ENCODE measurements at places on chromosomes 16 and 17.

DNA sequence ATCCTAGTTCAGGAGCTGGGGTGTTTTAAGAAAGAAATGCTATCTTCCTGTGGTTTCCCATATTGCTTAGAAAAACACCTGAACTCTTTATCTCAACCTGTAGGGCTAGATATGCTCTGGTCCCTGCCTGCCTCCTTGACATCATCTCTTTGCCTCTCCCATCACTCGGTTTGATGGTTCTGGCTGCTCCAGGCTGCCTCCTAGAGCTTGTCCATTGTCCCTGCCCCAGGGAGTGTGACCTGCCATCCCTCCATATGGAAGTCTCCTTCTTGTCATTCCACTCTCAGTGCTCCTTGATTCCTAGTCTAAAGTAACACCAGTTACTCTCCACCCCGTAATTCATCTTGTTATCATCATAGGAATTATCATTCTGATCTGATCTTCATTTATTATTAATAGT lies 369.0 kb upstream of the EEF2KMT start:
- DNase-seq = no peak

DNA sequence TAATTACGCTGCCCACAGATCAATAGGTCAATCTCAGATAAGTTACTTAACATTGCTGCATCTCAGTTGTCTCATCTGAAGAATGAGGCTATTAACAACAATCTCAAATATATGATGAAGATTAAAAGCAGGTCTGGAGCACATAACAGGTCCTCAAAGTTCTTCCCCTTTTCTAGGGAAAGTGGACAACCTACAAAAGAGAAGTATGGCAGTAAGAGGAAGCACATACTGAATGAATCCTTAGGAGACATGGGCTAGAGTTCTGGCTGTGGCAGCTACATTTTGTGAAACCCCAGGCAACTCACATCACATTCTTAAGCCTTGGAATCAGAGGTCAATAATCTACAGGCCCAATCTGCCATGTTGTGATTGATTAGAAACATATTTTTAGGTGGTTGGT lies 180.6 kb downstream of the PCTP start:
- no peak for DNase-seq

DNA sequence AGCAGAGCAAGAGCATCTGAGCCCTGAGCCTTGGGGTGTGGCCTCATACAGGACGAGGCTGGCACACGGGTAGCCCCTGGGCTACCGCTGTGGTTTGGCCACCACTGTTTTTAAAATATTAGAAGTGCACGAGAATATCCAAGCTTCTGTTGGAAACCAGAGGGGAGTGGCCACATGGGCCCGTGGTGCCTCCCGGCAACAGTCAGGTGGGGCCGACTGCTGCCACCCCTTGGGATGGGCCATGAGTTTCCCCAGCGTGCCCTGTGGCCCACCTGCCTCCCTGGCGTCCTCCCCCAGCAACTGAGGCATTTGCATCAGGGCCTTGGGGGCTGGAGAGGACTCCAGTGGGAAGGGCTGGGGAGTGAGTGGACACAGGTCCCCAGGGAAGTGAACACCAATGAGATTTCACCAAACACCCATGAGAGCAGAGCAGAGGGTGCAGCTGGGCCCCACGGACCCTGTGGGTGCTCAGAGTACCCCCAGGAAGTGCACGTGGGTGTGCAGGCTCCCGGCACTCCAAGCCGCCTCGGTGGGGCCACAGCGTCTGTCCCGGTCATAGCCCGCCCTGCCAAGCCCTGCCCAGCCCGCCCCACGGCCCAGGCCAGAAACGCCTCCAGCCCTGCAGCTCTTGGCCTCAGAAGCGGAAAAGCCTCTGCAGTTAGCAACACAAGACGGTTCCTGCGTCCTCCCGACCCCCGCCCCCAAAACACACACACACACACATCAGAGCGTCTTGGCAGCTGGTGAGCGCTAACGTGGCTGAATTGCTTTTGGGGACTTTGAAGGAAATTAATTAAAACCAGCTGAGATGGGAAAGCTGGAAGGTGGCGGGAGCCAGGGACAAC lies 22.7 kb downstream of the ZNF469 start:
- no peak for DNase-seq

DNA sequence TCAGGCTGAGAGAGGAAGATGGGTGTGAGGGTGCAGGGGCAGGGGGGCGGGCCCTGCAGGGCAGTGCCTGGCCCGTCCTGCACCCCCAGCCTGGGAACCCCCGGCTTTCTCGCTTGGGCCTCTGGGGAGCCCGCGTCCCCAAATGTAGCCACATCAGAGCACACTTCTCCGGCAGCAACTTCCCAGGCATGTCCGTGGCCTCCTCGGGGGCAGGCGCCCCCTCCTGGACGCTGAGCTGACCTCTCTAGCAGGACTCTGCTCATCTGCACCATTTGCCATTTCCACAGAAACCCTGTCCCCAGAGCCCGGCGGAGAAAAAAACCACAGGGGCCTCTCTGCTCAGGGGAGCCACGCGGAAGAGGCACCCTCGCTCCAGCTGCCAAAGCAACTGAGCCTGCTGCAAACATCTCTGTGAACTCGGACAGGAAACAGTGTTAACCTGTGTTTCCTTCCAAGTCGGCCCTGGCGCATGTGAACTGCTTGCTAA lies 63.4 kb downstream of the KLHDC4 start:
- DNase-seq = peak; percentile 74

GRCh38 chr17:81052199-81052997 lies 17.4 kb downstream of the BAIAP2 start:
- no peak for DNase-seq

GRCh38 chr16:83356266-83356665 lies 451.5 kb upstream of the HSBP1 start:
- peak; percentile 29 for DNase-seq

- no peak for DNase-seq
Measured at GRCh38 chr17:32896647-32897258, 19.8 kb upstream of the MYO1D start.

DNA sequence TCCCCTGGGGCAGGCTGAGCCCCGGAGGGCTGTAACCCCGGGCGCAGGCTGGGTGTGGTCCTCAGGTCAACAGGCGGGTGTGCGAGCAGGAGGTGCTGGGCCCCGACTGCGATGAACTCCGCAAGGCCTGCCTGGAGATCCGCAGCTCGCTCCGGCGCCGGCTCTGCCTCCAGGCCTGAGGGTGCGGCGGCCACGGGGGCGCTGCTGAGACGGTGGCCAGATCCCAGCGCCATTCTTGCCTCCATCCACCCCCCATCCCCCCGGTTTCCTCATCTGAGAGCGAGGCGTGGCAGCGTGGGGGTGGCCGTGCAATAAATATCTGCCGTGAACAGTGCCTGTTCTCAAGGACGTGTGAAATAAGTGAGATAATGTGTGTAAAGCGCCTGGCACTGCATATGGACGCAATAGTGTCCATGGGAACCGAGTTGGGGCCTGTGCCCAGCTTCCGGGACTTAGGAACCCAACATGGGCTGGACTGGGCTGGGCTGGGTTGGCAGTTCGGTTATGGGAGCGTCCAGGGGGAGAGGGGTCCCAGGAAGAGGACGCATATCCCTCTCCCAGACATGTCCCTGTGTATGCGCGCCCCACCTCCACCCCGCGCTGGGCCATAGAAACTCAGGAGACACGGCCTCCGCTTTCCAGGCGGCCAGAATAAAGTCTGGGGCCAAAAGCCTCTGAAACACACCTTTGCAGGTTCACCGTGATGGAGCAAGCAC lies 15.0 kb downstream of the ZNF213 start:
- peak; percentile 73 for DNase-seq

GRCh38 chr17:75059369-75060345 lies 12.6 kb downstream of the KCTD2 start:
- no peak for DNase-seq

- no peak for DNase-seq
Measured at GRCh38 chr16:82954224-82954929, 327.6 kb downstream of the CDH13 start.

GRCh38 chr16:3401719-3402397 lies 843 bp downstream of the ZNF174 start:
- no peak for DNase-seq

- no peak for DNase-seq
Measured at GRCh38 chr16:28210264-28210663, 1.5 kb downstream of the XPO6 start.

DNA sequence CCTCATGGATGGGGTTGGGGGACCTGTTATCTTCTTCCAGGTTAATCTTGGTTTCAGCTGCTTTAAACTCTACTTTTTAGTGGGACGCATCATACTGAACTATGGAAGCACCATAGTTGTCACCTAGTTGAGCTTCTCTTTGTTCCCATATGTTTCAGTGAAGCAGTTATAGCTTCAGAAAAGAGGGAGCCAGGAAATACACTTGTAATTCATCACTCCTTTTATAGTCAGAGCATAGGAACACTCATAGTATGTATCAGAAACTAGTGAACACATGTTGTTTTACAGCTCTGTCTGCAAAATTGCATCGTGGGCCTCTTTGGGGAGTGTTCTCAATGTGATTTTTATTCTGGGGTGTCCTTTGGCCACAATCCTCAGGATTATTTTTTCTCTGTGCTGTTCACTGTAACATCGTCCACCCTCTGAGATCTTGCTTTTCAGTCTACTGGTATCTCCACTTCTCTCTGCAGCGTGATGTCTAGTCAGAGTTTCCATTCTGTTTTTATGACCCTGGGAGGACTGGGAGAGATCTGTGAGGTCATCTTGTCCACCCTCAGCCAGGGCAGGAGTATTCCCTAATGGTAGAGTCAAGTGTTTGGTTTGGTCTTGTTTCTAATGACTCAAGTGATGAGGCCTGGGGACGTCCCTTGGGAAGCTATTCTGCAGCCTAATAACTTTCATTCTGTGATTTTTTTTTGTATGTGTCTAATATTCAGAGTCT lies 585.4 kb downstream of the WWOX start:
- no peak for DNase-seq

- DNase-seq = no peak
Measured at GRCh38 chr16:10587622-10588021, 7.2 kb upstream of the EMP2 start.

- no peak for DNase-seq
Measured at GRCh38 chr17:41308918-41309359, at the start of gene KRTAP16-1. TSS of gene KRTAP16-1 (minus strand) at chr17:41309309. CDS start at chr17:41309253, 56 bp downstream.

- DNase-seq = no peak
Measured at GRCh38 chr16:56643833-56644232, 5.4 kb downstream of the MT1A start.

DNA sequence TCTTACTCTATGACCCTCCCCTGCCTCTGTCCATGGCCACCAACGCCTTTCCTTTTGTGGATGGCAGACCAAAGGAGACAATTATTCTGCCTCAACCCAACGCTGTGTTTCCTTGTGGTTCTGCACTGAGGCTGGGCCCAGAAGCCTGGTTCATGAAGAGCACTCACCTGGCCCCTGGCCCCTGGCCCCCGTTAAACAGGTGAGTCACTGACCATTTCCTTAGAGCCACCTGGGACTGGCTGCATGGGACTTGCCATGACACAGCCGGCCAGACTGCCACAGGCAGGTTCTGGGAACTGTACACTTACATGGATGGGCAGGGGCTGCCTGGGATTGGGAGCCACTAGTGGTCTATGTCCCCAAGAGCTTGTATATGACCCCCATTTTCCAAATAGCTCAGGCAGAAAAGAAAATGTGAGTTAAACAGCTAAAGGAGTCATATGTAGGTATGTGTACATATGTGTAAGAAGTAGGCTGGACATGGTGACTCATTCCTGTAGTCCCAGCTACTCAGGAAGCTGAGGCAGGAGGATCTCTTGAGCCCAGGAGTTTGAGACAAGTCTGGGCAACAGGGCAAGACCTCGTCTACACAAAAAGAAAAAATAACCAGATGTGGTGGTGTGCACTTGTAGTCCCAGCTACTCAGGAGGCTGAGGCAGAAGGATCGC lies 181.9 kb upstream of the CACNG5 start:
- no peak for DNase-seq

DNA sequence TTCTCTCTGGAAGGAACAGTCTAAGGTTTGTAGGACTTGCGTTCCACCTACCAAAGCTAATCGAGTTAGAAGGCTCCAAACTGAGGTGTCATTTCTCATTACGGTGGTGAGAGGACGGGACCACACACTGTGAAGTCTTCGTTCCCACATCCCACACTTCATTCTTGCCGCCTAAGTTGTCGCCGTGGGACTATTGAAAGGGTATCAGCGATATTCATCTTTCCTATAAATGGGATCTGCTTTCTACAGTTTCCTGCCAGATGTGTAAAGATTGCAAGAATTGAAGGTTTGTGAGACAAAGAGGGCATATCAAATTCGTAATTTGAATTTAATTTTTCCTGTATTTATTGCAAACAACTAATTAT lies 608 bp upstream of the TRIM37 start:
- DNase-seq = no peak

DNA sequence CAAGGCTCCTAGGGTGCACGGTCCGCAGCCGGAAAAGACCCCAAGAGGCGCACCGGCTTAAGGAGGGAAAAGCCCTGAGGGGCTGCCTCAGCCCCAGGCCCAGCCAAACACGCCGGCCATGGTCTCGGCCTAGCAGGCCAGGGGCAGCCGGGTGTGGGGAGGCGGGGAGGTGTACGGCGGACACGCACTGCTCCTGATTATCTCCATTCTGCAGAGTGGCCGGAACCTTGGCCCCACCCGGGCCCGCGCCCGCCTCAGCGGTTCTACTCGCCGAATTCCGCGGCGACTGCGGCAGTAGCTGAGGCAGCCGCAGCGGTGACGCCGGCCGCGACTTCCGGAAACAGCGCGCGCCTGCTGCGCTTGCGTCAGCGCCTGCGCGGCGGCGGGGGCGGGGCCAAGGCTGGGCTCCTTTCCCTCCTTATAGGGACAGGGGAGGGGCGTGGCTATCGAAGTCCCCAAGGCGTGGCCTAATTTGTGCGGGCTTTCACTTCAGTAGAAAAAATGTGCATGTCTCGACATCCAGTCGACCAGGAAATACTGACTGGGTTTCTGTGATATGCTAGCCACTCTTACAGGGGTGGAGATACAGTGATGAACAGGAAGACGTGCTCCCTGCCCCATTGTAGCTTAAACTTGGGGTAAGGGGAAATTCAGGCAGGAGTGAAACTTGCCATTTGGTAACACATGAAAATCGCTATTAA lies at the start of gene PARN:
Gene PARN (minus strand): TSS at position 342 of the 701 bp plus-strand sequence. CDS start 135 bp downstream, at position 207.
- peak; percentile 99 for DNase-seq

DNA sequence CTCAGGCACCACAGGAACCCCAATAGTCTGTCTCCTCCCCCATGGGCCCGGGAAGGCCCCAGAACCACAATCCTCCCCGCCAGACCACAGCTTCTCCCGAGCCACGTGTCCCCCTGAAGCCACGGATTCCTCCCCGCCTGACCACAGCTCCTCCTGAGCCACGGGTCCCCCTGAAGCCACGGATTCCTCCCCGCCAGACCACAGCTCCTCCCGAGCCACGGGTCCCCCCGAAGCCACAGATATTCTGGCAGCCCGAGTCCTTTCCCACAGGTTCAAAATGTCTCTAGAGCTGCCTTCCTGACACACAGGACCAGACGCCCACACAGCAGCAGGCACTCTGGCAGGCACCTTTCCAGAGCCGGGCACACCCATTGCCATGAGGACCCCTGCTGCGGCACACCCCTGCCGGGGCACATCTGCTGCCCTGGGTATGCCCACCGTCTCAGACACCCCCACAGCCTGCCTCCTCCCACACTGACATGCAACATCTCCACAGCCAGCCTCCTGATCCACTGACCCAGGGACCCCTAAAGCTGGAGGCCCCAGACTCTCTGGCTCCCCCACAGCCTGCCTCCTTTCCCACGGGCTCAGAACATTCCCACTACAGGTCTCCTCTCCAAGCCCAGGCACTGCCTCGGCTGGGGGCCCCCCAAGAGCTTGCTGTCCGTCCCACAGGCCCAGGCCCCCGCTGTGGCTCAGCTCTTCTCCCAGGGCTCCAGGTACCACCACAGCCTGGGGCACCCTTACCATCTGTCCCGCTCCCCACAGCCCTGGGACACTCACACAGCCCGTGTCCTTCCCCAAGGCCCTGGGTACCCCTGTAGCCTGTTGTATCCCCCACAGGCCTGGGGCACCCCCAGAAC lies 2.2 kb downstream of the KIAA0753 start:
- no peak for DNase-seq
